ENCODE measurements at places on chromosomes 2 and 18.

DNA sequence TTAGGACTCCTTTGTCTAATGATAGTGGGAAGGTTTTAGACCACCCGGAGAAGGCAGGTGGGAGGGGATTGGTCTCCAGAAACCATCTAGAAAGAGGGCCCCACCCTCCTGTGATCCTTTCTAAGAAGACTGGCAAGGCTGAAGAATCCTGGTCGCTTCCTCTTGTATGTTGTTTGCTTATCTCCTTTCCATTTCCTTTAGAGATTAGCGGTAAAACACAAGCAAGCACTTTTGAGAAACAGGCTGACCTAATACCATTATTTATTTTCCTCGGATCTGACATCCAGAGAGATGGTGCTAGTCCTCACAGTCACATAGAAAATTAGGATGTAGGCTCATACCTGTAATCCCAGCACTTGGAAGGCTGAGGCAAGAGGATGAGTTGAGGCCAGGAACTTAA lies 45.2 kb upstream of the SPRED2 start:
- no peak for DNase-seq

GRCh38 chr2:54964271-54964670 lies 86.0 kb downstream of the RTN4 start:
- no peak for DNase-seq

- peak; percentile 5 for DNase-seq
These were observed 46.6 kb upstream of the TPO start for GRCh38 chr2:1366546-1367134.

GRCh38 chr2:190526105-190526750 lies 8.3 kb downstream of the NEMP2 start:
- no peak for DNase-seq

- DNase-seq: no peak
These were observed 555.6 kb downstream of the CCDC85A start for GRCh38 chr2:56739413-56739812.

DNA sequence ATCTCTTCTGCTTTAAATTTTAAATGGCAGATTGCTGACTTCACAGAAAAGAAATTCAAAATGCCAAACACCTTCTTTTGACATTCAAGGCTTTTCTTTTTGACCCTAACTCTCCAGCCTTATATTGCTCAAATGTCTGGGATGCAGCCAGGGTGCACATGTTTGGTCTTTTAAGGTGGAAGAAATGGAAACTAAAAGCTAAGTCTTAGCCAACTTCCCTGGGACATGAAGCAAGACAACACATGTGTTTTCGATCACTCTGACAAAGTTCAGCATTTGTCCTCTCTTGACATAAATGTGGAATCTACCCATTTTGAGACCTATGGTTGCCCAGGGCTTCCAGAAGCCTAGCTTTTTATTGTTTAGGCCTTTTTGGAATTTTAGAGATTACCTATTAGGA lies 161.6 kb downstream of the RDH14 start:
- DNase-seq: no peak

DNA sequence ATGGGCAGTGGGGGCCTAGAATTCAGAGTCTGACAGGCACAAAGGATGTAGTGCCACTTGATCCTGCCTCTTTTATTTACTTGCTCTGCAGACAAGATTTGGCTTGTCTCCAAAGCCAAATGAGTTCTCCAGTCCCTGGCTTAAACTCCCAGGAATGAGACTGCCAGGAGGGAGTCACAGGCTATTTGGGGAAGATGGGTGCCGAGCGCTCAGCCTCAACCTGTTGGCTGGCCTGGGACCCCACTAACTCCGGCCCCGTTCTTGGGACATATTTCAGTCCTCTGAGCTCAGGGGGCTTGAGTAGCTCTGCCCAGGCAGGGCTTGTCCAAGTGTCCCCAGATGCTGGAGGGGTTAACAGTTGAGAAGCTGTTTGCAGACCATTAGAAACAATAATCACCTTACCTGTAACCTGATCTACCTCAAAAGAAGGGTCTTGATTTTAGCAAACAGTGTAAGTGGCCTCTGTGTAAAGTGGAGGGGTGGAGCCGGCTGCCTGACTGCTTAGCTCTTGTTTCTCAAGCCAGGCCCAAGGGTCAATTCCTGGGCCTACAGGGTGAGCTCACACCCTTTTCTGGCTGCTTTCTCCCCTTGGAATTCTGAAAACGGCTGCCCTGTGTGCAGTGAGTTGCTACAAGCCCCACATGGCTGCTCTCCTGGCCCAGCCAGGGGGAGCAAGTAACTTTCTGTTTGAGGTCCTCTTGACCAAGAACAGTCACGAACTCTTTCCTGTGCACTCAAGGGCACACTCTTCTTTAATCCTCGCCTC lies 27.1 kb upstream of the FZD5 start:
- no peak for DNase-seq
